Esophagus squamous epithelium (tissue), 5 donors: ENCODE measurements at places on chromosomes 4 and X.

GRCh38 chrX:154013614-154014360 lies 5.9 kb downstream of the IRAK1 start:
- no peak for DNase-seq

DNA sequence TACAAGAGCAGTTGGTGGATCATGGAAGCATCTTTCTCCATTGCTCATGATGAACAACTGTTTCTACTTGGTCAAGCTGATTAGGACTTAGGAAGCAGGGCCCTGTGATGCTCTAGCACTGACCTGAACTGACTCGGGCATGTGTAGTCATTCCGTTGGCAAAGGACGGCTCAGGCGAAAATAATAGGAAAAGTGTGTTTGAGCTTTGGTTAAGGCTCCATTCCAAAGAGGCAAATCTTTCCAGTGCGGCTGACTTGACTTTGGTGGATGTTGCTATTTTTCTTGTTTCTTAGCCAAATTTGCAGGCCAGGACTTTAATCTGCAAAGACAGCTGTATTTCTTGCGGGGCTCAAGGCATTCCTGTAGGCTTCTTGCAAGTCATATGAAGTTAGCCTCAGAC lies 39.5 kb downstream of the ZNF518B start:
- DNase-seq: no peak

GRCh38 chr4:951594-952468 lies 19.6 kb downstream of the TMEM175 start:
- no peak for DNase-seq

- no peak for DNase-seq
These were observed 16.9 kb upstream of the HPRT1 start for GRCh38 chrX:134443020-134443419.

GRCh38 chr4:81136161-81136905 lies 78.7 kb downstream of the PRKG2 start:
- no peak for DNase-seq

GRCh38 chr4:147311956-147312355 lies 168.9 kb upstream of the EDNRA start:
- no peak for DNase-seq

DNA sequence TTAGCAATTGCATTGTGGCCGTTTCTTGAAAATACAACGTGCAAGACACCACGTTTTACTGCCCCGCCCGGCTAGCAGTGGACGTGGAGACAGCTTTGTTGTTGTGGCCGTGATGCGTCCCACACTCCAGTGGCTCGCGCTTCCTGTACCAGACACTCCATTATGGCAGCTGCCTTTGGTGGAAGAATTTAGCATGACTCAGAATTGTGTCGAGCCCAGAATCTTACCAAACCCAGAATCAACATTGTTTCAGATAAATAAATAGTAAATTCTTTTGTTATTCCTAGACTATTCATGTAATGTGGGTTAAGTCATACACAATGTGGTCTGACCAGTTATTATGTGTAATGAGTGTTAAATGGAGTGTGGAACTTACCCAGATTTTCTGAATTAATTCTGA lies 25.3 kb upstream of the S100P start:
- no peak for DNase-seq

- DNase-seq: no peak
These were observed 118.0 kb downstream of the MANBA start for GRCh38 chr4:102642631-102643298.

DNA sequence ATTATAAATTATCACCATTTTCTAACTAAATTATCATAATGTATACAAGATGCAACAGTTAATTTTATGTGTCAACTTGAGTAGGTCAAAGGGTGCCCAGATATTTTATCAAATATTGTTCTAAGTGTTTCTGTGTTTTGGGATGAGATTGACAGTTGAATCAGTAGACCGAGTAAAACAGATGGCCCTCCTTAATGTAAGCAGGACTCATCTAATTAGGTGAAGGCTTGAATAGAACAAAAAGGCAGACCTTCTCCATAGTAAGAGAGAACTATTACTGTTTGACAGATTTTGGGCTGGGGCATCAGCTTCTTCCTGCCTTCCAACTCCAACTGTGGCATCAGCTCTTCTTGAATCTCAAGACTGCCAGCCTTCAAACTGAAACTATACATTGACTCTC lies 185.8 kb downstream of the TRAM1L1 start:
- DNase-seq: no peak

DNA sequence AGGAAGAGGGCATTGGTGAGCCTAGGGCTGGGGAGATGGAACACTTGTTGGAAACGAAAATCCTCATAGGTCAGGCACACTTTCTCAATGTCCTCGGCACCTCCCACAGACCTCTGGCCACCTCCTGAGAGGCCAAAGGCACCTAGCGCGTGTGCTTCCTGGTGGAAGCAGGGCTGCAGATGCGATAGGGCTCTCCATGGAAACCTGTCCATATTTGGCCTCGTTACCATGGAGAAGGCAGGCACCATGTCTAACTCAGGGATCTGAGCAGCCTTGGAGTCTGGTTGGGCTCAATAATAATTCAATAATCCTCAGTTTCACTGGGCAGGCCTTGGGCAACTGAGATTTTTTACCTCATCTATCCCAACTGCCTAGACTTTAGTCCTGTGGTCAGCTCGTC lies 58.3 kb downstream of the RAI2 start:
- no peak for DNase-seq

- no peak for DNase-seq
These were observed 761.8 kb upstream of the ATOH1 start for GRCh38 chr4:93066749-93067148.

DNA sequence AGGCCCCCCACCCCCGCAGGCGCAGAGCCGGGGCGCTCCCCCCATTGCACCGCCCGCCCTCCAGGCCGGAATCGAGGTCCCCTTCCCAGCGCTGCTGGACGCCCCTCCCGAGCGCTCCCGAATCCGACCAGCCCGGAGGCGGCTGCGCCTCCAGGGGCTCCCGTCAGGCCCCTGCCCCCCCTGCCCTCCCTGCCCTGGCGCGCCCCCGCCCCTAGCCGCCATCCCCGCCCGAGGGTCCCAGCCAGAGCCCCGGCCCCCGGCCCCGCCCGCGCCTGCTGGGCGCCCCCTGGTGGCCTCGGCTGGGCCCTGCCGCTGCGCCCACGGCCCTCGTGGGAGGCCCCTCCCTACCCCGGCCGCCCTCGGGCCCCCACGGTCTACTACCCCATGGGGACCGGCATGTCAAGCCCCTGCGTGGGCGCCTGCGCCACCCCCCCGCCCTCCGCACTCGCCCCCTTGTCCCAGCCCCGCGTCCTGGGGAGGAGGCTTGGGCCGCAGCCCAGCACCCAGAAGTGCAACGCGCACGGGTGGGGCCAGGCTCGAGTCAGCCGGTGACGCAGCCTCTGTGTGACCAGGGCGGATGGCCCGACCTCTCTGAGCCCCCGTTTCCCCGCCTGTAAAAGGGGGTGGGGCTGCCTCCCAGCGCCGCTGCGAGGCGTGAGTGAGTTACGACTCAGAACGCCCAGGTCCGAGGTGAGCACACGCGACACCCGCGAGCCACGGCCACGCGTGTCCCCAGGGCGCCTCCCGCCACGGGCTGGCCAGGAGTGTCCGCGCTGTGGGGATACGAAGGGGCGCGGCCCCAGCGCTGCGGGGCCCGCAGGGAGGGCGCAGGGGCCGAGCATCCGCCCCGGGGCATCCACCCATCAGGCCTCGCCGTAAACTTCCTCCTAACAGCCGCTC lies 104.9 kb downstream of the FAM53A start:
- peak; percentile 31 for DNase-seq

GRCh38 chrX:113675278-113675677 lies 834.6 kb upstream of the AMOT start:
- DNase-seq: no peak

DNA sequence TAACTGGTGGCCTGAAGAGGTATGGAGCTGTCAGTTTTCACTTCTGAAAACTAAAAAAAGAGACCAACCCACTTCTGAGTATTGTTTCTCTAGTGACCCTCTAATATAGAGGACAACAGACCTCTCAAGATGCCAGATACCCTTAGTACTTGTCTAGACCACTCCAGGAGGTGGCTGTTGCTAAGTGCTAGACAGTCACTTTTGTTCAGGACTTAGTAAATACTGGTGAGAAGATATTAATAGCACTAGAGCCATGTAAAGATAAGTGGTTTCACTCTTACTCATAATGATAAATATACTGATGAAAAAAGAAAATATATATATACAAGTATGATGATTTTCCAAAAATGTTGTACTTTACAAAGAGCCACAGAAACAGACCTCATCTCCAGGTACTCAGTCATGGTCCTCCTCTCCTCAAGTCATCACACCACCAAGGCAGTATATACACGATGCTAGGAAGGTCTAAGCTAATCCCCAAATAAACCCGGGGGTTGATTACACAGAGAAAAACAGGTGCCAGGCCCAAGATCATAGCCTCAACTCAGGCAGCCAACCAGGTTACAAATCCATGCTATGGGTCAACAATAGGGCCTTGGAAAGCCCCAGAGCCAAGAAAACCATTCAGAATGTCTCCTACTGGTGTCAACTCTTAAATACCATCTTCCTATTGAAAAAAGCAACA lies 66.9 kb downstream of the ARHGEF9 start:
- no peak for DNase-seq

DNA sequence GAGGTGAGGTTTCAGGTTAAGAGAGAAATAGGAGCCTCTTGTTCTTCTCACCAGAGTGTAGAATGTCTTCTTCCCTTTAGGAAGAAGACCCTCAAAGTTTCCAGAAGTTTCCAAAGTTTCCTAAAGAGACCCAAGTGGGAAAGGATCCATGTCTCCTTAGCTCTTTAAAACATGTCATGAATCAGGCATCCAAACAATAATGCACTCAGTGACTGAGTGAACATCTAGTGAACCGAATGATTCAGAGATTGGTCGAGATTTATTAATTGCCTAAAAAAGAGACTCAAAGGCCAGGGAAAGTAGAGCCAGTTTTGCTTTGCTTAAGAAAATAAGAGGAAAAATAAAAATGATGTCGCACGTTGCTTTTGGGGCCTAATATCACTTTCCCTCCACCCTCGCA lies 29.4 kb downstream of the FGF5 start:
- DNase-seq: no peak

DNA sequence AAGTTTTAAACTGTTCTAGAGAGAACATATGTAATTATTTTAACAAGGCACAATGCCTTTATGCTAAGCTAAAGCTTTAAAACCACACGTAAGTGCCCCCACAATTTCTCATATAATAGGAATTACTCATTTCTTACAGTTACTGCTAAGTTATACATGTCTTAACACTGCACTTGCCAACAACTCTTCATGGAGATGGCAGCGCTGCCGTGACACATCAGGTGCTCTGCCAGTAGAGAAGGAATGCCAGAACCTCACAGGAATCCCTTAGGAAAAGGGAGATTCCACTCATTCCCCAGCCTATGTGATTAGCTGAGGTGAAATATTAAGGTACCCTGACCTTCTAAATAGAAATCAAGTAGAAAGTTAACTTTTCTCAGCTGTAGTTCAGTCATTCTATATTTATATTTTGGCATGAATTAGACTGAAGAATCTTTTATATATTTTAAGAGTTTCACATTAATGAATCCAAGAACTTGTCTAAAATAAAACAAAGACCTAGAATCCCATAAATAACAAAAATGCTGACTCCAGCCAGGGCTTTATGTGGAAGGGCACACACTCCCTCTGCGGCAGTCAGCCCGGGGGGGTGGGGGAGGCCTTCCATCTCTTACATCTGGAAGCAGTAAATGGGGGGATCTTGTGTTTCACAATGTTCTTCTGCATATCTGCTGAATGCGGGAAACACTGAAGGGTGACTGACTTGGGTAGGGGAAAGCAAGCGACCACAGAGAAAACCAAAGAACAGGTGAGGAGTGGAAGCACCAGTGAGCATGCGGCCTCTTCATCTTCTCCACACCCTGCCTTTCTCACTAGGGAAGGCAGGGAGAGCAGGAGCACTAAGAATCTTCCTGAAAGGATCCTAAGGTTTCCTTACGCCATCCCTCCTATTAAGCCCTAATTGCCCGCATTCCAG lies 23.7 kb downstream of the ACSL1 start:
- no peak for DNase-seq

GRCh38 chr4:16807355-16807754 lies 91.1 kb downstream of the LDB2 start:
- no peak for DNase-seq

GRCh38 chrX:37685381-37686359 lies at the start of gene XK:
XK (plus strand) TSS chrX:37685791; CDS start chrX:37685962, 171 bp downstream.
- no peak for DNase-seq

DNA sequence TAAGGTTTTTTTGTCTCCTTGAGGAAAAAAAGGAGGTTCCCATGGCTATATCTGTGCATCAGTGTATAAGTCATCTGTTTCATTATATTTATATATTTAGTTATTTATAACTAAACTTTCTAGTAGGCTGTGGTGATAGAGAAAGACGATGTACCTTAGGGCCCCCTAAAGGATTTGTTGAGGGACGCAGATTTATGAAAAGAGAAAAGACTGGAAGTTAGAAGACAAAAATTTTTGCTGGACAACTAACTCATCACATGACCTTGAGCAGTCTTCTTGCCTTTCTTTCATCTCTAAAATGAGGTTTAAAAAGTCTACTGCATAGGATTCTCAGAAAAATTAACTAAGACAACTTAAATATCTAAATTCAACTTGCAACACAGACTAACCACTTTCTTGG lies 6.1 kb downstream of the GASK1B start:
- no peak for DNase-seq

GRCh38 chr4:186709517-186709916 lies 14.1 kb downstream of the FAT1 start:
- DNase-seq: no peak

DNA sequence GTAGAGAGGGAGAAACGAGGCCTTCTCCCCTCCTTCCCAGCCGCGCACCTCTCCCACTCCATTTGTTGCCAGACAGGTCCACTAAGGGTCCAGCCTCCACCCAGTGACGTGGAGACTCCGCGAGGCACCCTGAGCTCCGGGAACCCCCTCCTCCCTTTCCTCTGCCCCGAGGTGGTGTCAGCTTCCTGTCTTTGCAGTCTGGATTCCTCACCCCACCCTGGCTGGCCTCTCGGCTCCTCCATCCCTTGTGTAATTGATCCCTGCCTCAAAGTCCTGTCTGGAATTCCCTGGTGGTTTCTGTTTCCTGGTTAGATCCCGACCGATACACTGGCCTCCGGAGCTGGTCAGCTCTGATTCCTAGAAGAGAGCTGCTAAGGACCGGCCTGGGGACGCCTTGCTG lies 105.9 kb upstream of the SCOC start:
- no peak for DNase-seq

DNA sequence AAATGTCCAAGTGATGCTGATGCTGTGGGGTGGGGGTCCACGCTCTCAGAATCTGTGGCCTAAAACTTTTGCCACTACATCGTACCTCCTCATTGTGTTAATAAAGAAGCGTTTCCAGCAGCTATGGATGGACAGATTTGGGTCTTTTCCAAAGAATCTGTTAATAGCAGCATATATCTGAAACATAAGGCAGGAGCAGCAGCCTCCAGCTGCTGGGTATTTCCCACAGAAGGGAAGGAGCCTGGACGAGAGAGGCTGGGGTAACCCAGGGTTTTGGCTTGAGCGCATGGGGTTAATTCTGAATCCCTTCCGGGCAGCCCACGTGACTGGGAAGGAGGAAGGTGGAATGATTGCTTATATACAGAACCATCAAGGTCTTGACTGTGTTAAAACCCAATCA lies 332.4 kb downstream of the BCOR start:
- DNase-seq: no peak

GRCh38 chr4:107129076-107129475 lies 93.0 kb upstream of the DKK2 start:
- no peak for DNase-seq

GRCh38 chrX:43589735-43590134 lies 66.4 kb upstream of the MAOA start:
- DNase-seq: no peak
